ENCODE measurements at places on chromosomes 4 and X. TPM values are rescaled to one million over a fixed set of nuclear protein-coding genes. Genes with fewer than 3 reads are reported as not detected.

RASGEF1B gene
- 5.8 TPM for total RNA-seq

DNA sequence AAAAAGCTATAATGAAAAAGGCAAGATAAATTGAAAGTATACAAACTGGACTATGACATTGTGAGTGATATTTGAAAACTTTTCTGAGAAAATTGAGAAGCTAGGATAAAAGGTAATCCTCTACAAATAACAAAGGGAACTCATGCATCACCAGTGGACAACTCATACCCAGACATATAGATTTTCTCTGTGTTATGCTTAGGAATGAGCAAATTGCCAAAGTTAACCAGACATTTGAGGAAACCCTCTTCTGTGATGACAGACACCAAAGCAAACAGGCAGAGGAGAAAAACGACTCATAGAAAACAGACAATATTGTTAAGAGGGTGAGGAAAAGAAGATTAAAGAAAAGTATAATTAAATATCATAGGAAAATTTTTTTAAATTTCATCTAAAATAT, 186.5 kb downstream of the MAB21L2 start:
- no peak for DNase-seq

GRCh38 chr4:55838952-55839351, 14.5 kb upstream of the EXOC1 start:
- no peak for DNase-seq

- no peak for DNase-seq
Observed at GRCh38 chrX:50815120-50815519, 1.1 kb upstream of the SHROOM4 start.

- no peak for DNase-seq
Observed at GRCh38 chr4:129545599-129546278, 449.8 kb downstream of the C4orf33 start.

- no peak for DNase-seq
Observed at GRCh38 chrX:110796407-110796697, 735 bp upstream of the CHRDL1 start.

- DNase-seq, result no peak
Observed at GRCh38 chr4:94741304-94741703, 16.5 kb upstream of the BMPR1B start.
